ENCODE measurements at places on chromosomes 16 and 17.
A peak's percentile ranks its signal among the peaks of the same experiment; 100 is the strongest.

- no peak for DNase-seq
These were observed 3.7 kb downstream of the SOCS3 start for GRCh38 chr17:78356101-78356713.

- no peak for DNase-seq
These were observed 17.8 kb downstream of the LRRC75A start for GRCh38 chr17:16474012-16474725.

- DNase-seq, result no peak
These were observed 35.0 kb downstream of the GPT2 start for GRCh38 chr16:46918905-46919792.

DNA sequence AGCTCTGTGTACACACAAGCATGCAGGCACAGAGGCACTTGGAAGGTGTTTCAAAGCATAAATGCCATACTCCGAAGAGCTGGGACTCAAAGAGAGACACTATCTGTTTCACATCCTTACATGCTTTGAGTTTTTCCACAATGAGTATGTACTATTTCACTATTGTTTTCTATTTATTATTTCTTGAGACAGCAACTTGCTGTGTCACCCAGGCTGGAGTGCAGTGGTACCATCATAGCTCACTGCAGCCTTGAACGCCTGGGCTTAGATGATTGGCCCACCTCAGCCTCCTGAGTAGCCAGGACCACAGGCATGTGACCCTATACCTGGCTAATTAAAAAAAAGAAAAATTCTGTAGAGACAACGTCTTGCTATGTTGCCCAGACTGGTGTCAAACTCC is 31.6 kb downstream of the CYB5D2 start:
- no peak for DNase-seq

GRCh38 chr16:62167551-62167950 is 131.3 kb upstream of the CDH8 start:
- no peak for DNase-seq

DNA sequence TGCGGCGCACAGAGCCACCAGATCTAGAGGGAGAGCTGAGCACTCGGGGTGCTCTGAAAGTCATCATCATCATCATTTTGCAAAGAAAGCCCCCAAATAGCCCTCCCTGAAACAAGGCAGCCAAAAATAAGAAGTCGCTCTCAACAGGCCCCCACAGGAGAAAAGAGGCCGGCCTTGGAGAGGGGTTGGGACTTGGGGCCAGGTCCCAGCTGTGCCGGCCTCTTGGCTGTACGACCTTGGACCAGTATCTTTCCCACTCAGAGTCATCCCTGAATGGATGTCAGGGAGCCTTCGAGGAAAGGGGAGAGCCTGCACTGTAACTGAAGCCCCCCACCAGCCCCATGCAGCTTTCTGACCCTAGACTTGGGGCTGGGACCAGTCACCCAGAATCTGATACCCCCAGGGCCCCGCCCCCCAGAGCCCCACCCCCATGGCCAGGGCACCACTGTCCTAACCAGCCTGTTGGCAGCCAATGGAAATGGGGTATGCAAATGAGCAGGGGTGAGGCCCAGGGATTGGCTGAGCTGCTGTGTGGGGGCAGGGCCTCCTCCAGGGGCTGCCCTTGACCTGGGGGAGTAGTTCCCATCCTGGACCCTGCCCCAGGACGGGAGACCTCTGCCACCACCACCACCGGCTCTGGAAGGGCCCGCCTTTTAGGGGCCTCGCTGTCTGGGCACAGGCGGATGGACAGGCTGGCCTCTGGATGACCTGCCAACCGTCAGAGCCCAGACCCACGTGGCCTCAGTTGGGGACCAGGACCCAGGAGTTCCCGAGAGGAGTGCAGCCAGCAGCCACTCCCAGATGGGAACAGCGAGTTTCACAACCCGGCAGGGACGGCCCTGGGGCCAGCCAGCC is 15.4 kb downstream of the ZFPM1 start:
- peak; percentile 66 for DNase-seq

DNA sequence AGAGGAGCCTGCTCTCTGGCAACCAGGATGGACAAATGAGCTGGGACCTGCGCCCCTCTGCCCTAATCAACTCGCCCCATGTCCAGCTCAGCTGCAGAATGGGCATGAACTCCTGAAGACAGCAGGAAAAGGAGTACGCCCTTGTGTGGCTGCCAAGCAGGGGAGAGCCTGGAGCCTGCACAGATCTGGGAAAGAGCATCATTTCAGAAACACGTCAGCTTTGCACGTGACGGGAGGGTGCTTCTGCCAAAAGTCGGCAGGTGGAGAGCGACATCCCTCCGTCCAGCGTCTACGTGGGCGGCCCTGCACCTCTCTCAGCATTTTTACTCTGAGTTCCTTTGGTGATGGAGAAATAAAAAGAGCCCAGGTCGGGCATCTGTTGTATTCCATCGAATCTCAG is 18.5 kb downstream of the NME3 start:
- DNase-seq, result no peak

DNA sequence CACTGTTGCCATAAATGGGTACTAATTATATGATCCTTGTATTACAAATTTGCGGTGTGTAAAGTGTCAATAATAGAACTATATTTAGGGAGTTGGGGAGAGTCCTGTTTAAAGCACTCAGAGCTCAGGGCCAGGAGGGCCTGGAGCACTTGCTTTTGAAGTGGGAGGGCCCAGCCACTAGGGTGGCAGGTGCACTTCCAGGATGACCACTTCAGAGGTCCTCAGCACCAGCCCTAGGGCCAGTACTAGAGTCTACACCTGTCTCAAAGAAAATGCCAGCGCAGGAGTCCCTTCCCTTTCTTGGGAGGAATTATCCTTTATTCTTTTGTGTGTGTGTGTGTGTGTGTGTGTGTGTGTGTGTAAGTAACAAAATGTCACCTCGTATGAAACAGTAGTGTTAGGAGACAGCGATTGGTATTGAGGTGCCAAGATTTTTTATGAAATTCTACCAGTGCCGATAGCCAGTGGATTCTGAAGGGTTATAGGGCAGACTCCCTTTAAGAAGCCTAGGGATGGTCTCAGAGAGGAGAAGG is 31.9 kb downstream of the MYO18A start:
- no peak for DNase-seq

- no peak for DNase-seq
These were observed 449.8 kb downstream of the KCNJ18 start for GRCh38 chr17:22142091-22142490.

- no peak for DNase-seq
These were observed 1.7 kb upstream of the MRPL12 start for GRCh38 chr17:81701288-81702071.

- DNase-seq, result no peak
These were observed 69.6 kb downstream of the PLXDC1 start for GRCh38 chr17:39081851-39082250.

GRCh38 chr16:24010440-24011089 is 174.8 kb downstream of the PRKCB start:
- peak; percentile 67 for DNase-seq

DNA sequence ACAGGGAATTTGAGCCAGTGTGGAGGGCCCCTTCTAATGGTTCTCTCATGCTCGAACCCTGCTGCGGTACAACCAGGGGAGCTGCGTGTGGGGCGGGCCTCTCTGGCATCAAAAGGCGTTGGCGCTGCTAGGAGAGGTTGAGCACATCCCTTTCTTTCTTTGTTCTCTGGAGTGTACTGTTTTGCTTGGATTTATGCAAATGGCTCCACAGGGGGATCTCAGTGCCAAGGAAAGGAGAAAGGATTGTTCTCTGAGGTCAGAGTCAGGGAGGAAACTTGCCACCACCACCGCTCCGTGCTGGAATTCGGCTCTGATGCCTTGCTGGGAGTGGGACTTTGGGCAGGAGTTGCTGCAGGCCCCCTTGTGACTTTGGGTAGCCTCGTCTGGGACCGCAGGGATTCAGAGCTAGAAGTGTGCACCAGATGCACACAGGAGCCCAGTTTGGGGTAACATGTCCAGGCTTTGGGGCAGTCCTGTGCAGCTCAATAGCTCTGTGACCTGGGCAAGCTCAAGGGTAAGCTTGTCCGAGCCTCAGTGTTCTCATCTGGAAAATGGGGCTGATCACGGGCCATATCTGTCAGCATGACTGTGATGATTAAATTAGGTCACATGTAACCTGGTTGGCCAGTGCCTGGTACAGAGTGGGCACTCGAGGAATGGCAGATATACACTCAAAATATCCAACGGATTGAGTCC is 353.0 kb upstream of the EEF2KMT start:
- DNase-seq, result no peak

DNA sequence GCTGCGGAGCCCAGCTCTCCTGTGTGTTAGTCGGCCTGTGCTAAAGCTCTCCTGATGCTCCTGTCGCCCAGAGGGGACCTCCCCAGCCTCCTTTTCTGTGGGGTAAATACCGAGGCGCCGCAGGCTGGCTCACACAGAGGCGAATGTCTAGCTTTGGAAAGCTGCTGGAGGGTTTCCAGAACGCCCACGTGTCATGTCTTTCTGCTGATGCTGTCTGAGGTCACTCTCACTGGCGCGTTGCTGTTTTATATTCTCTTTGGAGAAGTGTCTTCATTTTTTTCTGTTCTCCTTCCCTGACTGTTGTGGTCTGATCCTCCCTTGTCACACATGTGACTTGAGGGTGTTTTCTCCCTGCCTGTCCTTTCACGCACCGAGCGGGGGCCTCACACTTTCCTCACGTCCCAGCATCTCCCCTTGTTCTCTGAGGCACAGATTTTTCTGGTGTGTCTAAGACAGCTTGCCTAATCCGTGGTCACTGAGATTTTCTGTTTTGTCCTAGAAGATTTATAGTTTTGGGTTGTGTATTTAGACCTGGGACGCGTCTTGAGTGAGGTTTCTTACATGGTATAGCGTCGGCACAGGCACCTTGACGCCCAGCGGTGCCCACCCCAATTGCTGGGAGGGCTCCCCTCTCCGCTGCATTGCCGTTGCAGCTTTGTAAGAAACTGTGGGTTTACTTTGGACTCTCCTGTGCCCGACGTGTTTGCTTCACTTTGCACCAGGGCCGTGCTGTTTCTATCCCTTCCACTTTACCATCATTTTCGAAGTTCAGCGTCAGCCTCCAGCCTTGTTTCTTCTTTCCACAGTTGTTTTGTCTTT is 92.1 kb upstream of the ZNF750 start:
- DNase-seq, result no peak

GRCh38 chr17:40219594-40220338 is 662 bp downstream of the WIPF2 start:
- DNase-seq, result peak; percentile 47

DNA sequence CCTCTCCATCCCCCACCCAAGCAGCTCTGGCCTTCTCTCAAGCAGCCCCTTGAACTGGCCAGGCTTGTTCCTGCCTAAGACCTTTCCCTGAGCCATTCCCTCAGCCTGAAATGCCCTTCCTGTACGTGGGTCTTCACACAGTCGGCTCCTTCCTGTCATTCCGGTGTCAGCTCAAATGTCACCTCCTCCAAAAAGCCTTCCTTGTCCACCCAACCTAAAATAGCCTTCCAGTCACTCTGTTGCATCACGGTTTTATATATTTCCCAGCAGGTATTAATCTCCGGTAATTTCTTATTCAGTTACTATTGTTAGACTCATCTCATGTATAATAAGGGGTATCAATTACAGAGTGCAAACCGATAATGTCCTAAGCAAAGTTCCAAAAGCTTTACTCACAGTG is 51.8 kb downstream of the C17orf67 start:
- DNase-seq, result no peak

DNA sequence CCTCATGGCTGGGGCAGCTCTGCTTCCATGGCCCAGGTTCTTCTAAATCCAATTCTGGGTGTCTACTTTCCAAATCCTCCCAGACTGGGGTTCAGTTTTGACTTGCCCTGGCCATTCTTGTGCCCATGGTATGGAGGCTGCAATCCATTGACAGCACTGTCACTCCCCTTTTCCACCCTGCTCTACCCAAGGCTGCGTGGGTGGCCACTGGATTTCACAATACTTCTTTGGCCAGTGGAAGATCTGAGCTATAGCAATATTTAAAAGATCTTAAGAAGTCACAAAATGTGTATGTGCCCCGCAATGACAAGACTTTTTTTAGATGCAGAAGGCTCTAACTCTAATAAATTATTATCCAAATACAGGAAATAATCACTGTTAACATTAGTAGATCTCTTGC is 329.4 kb upstream of the CCL2 start:
- no peak for DNase-seq

GRCh38 chr17:67466251-67466796 is 89.2 kb downstream of the PITPNC1 start:
- no peak for DNase-seq

DNA sequence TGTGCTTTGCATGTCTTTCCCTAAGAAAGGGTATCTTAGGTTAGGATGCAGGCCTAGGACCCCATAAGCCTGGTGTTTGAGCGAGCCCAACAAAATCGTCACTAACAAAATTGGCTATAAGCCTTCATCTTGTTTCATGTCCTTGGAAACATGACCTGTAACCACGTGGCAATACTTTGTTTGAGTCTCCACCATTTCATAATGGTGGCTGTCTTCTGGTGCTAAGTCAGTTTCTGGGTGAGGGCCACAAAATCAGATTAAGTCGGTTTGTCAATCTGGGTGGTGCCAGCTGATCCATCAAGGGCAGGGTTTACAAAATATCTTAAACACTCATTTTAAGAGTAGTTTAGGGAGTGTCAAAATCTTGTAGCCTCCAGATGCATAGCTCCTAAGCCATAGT is 33.0 kb downstream of the C16orf54 start:
- no peak for DNase-seq
